ENCODE measurements at places on chromosomes 4 and X.

DNA sequence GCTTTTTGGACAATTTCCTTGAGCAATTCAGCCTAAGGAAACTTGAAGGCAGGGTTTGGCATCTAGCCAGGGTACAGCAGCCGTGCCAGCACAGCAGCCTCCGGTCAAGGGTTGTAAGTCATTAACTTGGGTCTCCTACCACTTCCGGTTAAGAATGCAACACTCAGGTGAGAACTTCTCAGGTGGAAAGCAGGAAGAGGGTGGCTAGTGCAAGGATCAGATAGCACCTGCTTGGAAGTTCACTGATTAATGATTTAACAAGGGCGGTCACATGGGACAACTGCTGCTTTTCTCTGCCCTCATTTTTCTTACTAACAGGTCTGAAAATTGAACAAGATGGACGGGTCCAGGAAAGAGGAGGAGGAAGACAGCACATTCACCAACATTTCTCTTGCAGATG, 30.1 kb upstream of the SCOC start:
- no peak for DNase-seq

- DNase-seq: no peak
Observed at GRCh38 chr4:145278341-145279121, 98.1 kb upstream of the OTUD4 start.

GRCh38 chr4:152462695-152463094, 73.2 kb downstream of the FBXW7 start:
- no peak for DNase-seq

DNA sequence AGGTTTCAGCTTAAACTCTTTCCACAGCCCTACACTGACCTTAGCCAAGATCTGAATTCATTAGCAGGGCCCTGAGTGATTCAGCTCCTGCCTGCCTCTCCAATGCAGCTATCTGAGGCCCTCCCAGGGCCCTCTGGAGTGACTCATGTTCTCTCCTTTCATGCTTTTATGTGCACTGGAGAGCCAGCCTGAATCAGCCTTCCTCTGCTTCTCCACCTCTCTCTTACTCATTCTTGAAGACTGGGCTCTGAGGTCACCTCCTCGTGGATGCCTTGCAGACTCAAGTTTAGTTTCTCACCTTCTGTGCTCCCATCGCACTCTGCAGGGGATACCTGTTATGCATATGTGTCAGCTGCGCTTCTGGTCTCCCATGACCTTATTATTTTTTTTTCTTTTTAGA, 3.1 kb upstream of the OCIAD2 start:
- no peak for DNase-seq

DNA sequence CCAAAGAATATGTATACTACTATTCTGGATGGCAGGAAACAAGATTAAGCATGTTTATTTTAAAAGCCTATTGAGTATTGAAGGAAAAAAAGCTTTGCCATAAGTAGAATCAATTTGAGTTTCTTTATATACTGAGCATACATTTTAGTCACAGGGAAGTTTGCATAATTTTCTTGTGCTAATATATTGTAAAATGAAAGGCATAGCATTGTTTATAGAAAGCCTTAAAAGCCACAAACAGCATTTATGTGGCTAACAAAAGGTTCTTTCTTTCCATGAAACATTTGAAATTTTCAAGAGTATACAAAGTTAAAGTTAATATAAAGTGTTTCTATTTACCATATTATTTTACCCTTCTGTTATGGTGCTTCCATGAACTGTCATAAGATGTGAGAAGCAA, 1133.8 kb upstream of the PCDH10 start:
- DNase-seq: no peak

DNA sequence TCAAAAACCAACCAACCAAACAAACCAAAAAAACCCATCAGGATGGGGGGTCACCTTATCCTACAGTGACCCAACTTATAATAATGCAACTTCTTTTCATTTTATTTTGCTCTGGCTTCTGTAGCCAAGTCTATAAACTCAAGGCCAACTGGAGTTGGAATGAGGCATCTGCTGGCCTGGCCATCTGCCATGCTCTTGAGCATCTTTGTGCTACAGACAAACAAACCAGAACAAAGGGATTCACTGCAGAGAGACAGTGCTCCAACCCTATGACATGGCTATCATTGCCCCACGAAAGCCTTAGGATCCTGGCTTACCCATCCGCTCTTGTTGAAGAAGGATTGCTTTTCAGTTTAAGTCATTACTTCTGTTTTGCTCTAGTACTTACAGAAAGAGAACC, 49.2 kb upstream of the SCRG1 start:
- no peak for DNase-seq

- no peak for DNase-seq
Observed at GRCh38 chrX:134679221-134679620, 20.9 kb upstream of the PLAC1 start.

- DNase-seq: no peak
Observed at GRCh38 chrX:8738588-8739189, 6.8 kb upstream of the ANOS1 start.

DNA sequence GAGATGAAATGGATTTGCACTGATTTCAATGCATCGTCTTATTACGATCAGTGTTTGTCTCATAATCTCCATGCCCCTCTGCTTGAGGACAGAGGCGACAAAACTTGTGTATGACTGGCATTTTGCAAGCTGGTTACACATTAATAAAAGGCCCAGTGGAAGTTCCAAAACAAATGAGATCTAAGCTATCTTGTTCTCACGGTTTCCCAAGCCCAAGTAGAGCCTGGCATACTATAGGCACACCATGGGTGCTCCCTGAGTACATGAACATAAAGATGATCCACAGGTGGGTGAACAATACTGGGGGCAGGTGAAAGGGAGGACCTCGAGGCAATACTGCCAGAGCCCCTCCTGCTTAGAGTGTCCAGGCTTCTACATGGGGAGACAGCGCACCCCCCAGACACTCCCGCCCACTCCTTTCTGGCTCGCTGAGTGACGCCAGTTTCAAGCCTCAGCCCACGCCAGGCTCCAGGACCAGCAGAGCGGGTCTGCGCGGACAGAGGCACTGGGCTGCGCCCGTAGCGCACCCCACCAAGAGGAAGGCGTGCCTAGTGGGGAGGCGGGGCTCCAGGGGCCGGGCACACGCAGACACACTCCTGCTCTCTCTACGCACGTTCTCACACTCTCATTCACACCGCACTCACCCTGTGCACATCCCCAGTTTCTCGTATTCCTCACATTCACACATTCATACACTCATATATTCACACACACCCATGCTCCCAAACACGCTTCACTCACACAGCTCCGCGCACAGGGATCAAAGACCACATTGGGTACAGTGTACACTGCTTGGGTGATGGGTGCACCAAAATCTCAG, 8.9 kb upstream of the GSX2 start:
- DNase-seq: no peak

DNA sequence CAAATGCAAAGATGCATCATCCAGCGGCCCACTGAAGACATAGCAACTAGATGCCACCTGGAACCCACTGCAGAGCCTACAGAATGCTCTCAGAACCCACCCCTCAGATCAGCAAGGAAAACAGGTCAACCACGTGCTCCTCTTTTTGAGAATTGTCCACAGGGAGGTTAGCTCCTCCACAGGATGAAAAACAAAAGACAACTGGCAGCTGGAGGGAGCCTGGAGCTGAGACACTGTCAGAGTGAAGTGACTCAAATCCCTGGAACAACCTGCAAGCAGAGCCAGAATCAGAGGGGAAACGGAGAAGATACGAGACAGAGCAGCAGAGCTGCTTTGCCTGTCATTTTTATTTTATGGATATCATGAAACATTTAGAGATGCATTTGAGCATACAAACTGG, 277.6 kb downstream of the GASK1B start:
- DNase-seq: no peak

DNA sequence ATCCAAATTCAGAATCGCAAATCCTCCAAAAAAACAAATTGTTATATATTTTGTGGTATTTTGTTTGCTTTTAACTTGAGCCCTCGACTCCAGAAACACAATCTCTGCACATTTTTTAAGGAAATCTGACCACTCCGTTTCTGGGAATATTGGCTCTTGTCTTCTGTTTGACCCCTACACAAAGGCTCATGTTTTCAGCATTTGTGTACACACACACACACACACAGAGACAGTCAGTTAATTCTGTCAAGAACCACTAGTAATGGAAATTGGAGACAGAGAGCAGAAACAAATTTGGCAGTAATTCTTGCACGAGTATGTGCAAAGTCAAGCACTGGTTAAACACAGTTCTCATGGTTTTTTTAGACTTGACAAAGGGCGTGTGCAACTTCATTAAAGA, 115.4 kb downstream of the AFAP1 start:
- no peak for DNase-seq

All from GM12892 (cell line).